Left lung (tissue), 14 donors: ENCODE measurements at places on chromosomes 3 and 15. TPM values are rescaled to one million over a fixed set of nuclear protein-coding genes. Genes with fewer than 3 reads are reported as not detected.

PIF1 gene
- 1.6 TPM for total RNA-seq

DNA sequence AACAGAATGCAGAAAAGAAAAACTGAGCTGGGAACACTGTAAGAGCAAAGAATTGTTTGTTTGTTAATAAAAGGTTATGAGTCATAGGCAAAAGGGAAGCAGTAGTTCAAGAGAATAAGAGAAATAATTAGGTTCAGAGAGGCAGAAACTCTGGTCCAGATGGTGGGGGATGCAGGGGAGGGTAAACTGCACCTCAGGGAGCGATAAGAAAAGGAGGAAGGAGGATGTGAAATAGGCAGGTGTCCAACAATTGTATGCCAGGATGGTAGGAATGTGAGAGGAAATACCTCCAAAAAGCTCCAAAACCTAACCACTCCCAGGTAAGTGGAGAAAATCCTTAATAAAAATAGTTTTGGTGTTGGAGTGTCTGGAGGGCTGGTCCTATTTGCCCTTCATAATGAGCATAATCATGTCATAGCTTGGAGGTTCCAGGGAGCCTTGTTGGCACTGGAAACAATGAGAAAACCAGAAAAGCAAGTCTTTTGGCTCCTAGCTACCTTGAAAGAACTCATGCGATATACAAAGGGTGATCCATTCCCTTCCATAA is 405.4 kb upstream of the TBL1XR1 start:
- H3K4me1 ChIP-seq = peaks cover 58% of the 10 kb centered on the region
- H3K36me3 ChIP-seq = no peaks in the 10 kb centered on the region
- no peak for DNase-seq
- H3K27ac ChIP-seq = peak overlapping the region; percentile 1
- H3K4me3 ChIP-seq = no peak overlapping the region

GRCh38 chr3:50323614-50324199 is 1.2 kb upstream of the HYAL2 start:
- H3K4me3 ChIP-seq = no peak overlapping the region
- H3K27ac ChIP-seq = peak overlapping the region; percentile 90
- H3K27me3 ChIP-seq = no peaks in the 10 kb centered on the region
- H3K4me1 ChIP-seq = peaks cover 84% of the 10 kb centered on the region
- H3K36me3 ChIP-seq = no peaks in the 10 kb centered on the region

- H3K27ac ChIP-seq = no peak overlapping the region
- H3K4me1 ChIP-seq = peaks cover 4% of the 10 kb centered on the region
- no peak for DNase-seq
- H3K27me3 ChIP-seq = no peaks in the 10 kb centered on the region
- no peaks in the 10 kb centered on the region for H3K36me3 ChIP-seq
Observed at GRCh38 chr15:91258415-91258759, 158.3 kb downstream of the SV2B start.

PRSS50 gene
- 0.24 TPM for total RNA-seq

ARGFX gene
- not detected for total RNA-seq

GPR176 gene
- 6.6 TPM for total RNA-seq

GRCh38 chr3:48406443-48407431 is 23.1 kb downstream of the PLXNB1 start:
- H3K4me3 ChIP-seq = no peak overlapping the region
- H3K36me3 ChIP-seq = no peaks in the 10 kb centered on the region
- no peaks in the 10 kb centered on the region for H3K4me1 ChIP-seq
- no peaks in the 10 kb centered on the region for H3K27me3 ChIP-seq
- no peak for DNase-seq

CCR8 gene
- 0.29 TPM for total RNA-seq

MYEF2 gene
- total RNA-seq = 25.4 TPM

ZNF860 gene
- total RNA-seq = 2.3 TPM

- no peaks in the 10 kb centered on the region for H3K4me1 ChIP-seq
- no peaks in the 10 kb centered on the region for H3K27me3 ChIP-seq
- no peak for DNase-seq
- no peak overlapping the region for H3K4me3 ChIP-seq
Observed at GRCh38 chr3:157051055-157051454, 108.9 kb downstream of the CCNL1 start.

- H3K27ac ChIP-seq = no peak overlapping the region
- H3K27me3 ChIP-seq = no peaks in the 10 kb centered on the region
- no peaks in the 10 kb centered on the region for H3K36me3 ChIP-seq
Observed at GRCh38 chr3:193333229-193333628, 45.3 kb downstream of the ATP13A5 start.

- no peaks in the 10 kb centered on the region for H3K27me3 ChIP-seq
- DNase-seq = no peak
- H3K4me1 ChIP-seq = no peaks in the 10 kb centered on the region
- H3K27ac ChIP-seq = no peak overlapping the region
Observed at GRCh38 chr15:89740137-89740536, 10.9 kb downstream of the MESP1 start.

GRCh38 chr15:56856934-56857333 is 61.5 kb upstream of the TCF12 start:
- H3K27ac ChIP-seq = no peak overlapping the region
- no peaks in the 10 kb centered on the region for H3K36me3 ChIP-seq
- H3K4me3 ChIP-seq = no peak overlapping the region
- H3K4me1 ChIP-seq = no peaks in the 10 kb centered on the region

DNA sequence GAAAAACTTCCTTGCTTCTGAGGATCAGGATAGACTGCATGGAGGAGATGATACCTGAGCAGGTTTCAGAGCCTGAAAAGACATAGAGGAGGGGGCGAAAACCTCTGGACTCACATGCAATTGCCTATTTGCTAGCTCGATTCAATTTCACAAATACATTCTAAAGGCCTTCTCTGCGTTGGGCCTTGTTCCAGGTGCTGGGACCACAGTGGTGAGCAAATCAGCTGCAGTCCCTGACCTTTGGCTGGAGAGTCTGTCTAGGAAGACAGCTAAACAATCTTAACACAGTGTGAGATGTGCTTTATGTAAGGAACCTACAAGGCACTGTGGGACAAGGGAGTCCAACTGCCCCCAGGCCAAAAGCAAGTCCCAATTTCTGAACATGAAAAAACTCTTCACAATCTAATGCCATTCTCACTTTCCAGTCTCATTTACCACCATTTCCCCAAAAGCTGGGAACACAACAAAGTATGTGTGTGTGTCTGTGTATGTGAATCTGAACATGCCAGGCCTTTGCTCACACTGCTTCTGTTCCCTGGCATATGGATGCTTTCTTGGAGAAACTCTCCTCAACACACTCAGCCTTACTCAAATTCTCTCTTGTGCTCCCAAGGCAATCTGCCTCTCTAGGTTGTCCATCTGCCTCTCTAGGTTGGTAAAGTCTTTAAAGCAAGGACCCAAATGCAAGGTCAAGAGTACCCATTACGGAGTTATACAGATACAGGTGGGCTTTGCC is 2.1 kb upstream of the PCCB start:
- H3K4me1 ChIP-seq = peaks cover 23% of the 10 kb centered on the region
- no peaks in the 10 kb centered on the region for H3K36me3 ChIP-seq
- H3K4me3 ChIP-seq = no peak overlapping the region
- no peaks in the 10 kb centered on the region for H3K27me3 ChIP-seq

FGF12 gene
- total RNA-seq = 1.0 TPM

GRCh38 chr15:97085731-97086130 is 755.2 kb downstream of the NR2F2 start:
- no peak for DNase-seq
- peaks cover 11% of the 10 kb centered on the region for H3K27me3 ChIP-seq
- no peak overlapping the region for H3K27ac ChIP-seq
- no peak overlapping the region for H3K4me3 ChIP-seq
- no peaks in the 10 kb centered on the region for H3K4me1 ChIP-seq

DNA sequence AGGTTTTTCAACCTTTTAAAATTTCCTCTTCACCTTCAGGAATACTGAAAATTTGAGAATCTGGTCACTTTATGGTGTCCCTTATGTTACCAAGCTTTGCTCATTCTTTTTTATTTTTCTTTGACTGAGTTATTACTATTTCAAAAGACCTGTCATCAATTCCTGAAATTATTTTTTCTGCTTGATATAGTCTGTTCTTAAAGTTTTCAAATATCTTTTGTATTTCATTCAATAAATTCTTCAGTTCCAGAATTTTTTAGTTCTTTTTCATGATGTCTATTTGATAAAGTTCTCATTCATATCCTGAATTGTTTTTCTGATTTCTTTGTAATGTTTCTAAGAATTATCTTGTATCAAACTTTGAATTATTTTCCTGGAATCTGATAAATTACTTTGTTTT is 63.9 kb downstream of the UQCC5 start:
- no peak overlapping the region for H3K4me3 ChIP-seq
- H3K36me3 ChIP-seq = no peaks in the 10 kb centered on the region
- no peak overlapping the region for H3K27ac ChIP-seq

CELF6 gene
- total RNA-seq = 2.2 TPM

PCYT1A gene
- 46.6 TPM for total RNA-seq

PROK2 gene
- 0.32 TPM for total RNA-seq

A4GNT gene
- not detected for total RNA-seq
